ENCODE measurements at places on chromosomes 5 and 9. TPM values are rescaled to one million over a fixed set of nuclear protein-coding genes. Genes with fewer than 3 reads are reported as not detected.

The CDH6 gene
- total RNA-seq: 2.0 TPM

DNA sequence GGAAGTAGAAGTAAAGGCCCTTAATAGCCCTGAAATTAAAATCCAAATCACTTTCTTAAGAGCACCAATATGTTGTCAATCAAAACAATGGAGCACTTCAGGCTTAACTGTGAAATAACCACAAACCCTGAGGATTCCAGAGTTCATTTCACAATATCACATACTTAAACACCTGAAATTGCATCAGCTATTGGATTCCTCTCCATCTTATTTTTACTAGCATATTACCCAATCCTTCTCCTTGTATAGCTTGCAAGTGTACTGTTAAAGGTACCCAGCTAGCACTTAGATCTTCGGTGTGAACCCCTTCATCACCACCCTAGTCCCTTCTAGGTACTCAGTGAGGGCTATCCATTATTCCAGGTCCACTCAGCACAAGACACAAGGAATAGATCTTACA is 287.3 kb downstream of the EFNA5 start:
- no peak overlapping the region for H3K4me3 ChIP-seq
- H3K27ac ChIP-seq: no peak overlapping the region
- DNase-seq: no peak
- no peaks in the 10 kb centered on the region for H3K27me3 ChIP-seq
- H3K36me3 ChIP-seq: no peaks in the 10 kb centered on the region

The LCN2 gene
- total RNA-seq: 162 TPM

DNA sequence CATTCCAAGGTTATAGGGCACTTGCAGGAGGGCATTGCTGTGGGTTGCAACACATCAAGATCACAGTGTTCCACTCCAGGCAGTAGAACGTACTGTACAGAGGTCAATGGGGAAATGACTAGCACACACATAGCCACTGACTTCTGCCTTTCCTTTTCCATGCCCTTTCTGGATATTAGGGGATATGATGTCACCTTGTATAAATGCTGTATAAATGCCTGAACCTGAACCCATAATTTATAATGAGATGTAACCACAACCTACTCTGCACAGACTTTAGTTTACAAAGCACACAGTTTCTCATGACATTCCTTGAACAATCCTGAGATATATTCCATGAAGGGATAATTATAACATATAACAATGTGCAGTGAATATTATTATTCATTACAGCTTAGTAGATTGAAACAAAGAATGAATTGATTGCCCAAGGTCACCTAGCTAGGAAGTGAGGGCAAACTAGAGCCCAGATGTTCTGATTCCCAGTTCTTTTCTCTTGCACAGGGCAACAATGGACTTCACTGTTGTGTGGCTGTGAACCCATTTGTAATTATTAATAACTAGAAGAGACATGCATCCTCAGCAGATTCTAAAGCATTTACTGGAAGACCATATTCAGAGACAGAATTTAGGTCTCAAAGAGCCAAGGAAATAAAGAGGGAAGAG is 5.6 kb upstream of the ABLIM3 start:
- no peaks in the 10 kb centered on the region for H3K27me3 ChIP-seq
- no peaks in the 10 kb centered on the region for H3K36me3 ChIP-seq
- no peaks in the 10 kb centered on the region for H3K4me1 ChIP-seq
- no peak overlapping the region for H3K27ac ChIP-seq
- H3K4me3 ChIP-seq: no peak overlapping the region

DNA sequence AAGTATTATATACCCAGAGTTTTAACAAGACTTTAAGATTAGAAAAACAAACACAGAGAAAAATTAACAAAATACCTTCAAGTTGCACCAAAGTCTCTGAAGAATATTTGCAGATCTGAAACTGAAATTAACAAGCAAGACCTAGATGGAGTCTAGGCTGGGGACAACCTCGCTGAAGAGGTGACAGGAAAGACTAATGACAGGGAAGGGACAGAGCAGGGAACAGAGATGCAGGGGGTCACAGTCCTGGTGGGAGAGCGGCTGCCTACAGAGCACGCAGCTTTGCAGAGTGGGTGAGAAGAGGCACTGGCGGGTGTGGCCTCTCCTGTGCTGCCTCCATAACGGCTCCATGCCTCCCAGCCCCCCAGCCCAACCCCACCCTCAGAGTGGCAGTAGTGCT is 13.5 kb downstream of the RETREG1 start:
- H3K27me3 ChIP-seq: no peaks in the 10 kb centered on the region
- H3K4me1 ChIP-seq: no peaks in the 10 kb centered on the region
- no peak for DNase-seq

DNA sequence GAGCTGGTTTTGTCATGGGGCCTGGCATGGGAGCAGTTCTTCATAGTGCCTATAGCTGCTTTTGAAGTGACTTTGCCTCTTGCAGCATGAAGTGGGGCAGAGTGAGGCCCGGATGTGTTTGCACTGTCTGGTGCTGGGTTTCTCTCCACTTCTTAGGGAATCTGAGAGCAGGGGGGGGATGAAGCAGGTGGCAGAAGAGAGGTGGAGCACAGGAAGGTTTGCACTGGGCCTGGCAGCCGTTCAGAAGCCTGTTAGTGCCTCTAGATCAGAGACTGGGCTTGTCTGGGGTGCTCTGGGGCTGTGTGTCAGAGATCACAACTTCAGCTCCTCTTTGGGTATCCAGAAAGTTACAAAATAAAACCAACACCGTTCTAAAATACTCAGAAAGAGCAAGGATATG is 18.4 kb downstream of the USP20 start:
- H3K4me3 ChIP-seq: no peak overlapping the region
- no peak for DNase-seq
- H3K36me3 ChIP-seq: no peaks in the 10 kb centered on the region
- H3K4me1 ChIP-seq: no peaks in the 10 kb centered on the region
- no peaks in the 10 kb centered on the region for H3K27me3 ChIP-seq

GRCh38 chr9:33125871-33126823 is 41.0 kb downstream of the B4GALT1 start:
- H3K27me3 ChIP-seq: no peaks in the 10 kb centered on the region
- no peak overlapping the region for H3K27ac ChIP-seq
- peaks cover 18% of the 10 kb centered on the region for H3K4me1 ChIP-seq
- no peak overlapping the region for H3K4me3 ChIP-seq

- H3K27ac ChIP-seq: no peak overlapping the region
- no peak overlapping the region for H3K4me3 ChIP-seq
- no peaks in the 10 kb centered on the region for H3K27me3 ChIP-seq
Observed at GRCh38 chr5:158611581-158611980, 488.1 kb downstream of the EBF1 start.

DNA sequence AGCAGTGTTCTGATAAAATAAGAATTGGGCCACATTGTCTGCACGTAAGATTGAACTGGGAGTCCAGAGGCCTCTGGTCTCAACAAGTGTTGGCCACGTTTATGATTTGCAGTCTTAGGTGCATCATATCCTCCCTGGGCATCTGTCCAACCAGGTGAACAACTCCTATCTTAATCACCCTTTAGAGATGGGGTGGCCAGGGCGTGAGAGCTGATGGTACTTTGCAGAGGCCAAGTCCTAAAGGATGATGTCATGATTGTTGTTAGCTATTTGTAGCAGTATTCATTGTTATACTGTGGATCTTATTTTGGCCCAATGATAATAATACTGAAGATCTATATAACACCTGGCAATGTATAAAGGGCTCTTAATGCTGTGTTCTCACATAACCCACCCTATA is 73.2 kb upstream of the RARS1 start:
- no peak for DNase-seq
- no peaks in the 10 kb centered on the region for H3K4me1 ChIP-seq
- H3K27ac ChIP-seq: no peak overlapping the region
- H3K4me3 ChIP-seq: no peak overlapping the region

GRCh38 chr9:117739206-117739605 is 35.0 kb downstream of the TLR4 start:
- no peak overlapping the region for H3K4me3 ChIP-seq
- no peaks in the 10 kb centered on the region for H3K4me1 ChIP-seq
- no peak for DNase-seq
- no peaks in the 10 kb centered on the region for H3K27me3 ChIP-seq
- no peaks in the 10 kb centered on the region for H3K36me3 ChIP-seq
- no peak overlapping the region for H3K27ac ChIP-seq

The PCDHB4 gene
- 0.17 TPM for total RNA-seq

GRCh38 chr9:121596515-121596914 is 54.9 kb upstream of the DAB2IP start:
- no peaks in the 10 kb centered on the region for H3K27me3 ChIP-seq
- H3K36me3 ChIP-seq: no peaks in the 10 kb centered on the region
- H3K4me1 ChIP-seq: no peaks in the 10 kb centered on the region
